DMS 273 treated with DMSO at 0.1 percent for 48 hours (cell line): ENCODE measurements at places on chromosomes 7 and 10.
A peak's percentile ranks its signal among the peaks of the same experiment; 100 is the strongest.

DNA sequence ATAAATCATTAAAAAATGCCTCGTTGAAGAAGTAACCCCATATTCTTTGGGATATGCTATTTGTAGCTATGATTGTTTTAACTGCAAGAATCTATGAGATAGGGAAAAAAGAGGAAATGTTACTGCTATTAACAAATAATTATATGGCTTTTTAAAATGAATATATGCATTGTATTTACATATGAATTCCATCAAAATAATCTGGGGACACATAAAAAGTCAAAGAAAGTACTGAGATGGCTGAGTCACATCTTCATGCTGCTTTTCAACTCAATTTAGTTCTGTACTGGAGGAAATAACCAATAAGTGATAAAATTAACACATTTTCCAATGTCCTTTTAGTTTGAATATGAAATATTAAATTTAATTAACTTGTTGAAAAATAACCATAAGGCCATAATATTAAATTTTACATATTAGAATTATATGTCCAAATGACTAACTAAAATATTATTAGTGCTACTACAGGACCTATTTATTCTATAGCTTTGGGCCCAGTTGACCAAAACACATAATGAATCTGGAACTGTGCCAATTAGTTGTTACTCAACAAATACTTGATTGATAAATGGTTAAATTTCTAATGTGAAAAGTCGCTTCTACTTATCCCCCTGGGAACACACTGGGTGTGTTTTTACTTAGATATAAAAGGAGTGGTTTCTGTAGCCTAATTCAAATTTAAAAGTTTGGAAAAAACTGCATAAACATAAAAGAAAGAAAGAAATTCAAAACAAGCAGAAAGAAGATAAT is 214.6 kb upstream of the PFKP start:
- DNase-seq, result no peak

DNA sequence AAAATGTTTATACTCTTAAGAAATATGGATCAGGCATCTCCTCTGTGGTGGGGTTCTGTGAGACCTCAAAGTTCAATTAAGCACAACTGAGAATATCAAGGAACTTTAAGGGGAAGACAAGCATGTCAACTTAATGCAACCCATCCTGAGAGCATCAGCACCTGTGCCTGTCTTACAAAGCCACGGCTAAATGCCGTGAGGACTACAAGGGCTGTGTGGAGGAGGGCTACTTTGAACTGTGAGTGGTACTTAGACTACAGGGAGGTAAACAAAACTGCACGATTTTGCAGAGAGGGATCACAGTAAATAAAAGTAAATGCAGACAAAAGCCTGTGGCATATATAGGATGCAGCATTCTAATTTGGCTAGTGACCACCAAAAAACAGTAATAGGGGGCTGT is 139.1 kb downstream of the ATE1 start:
- no peak for DNase-seq

GRCh38 chr10:17734432-17735080 is 17.4 kb upstream of the TMEM236 start:
- DNase-seq, result no peak

- DNase-seq, result no peak
Observed at GRCh38 chr10:93815304-93816096, 57.8 kb downstream of the LGI1 start.

DNA sequence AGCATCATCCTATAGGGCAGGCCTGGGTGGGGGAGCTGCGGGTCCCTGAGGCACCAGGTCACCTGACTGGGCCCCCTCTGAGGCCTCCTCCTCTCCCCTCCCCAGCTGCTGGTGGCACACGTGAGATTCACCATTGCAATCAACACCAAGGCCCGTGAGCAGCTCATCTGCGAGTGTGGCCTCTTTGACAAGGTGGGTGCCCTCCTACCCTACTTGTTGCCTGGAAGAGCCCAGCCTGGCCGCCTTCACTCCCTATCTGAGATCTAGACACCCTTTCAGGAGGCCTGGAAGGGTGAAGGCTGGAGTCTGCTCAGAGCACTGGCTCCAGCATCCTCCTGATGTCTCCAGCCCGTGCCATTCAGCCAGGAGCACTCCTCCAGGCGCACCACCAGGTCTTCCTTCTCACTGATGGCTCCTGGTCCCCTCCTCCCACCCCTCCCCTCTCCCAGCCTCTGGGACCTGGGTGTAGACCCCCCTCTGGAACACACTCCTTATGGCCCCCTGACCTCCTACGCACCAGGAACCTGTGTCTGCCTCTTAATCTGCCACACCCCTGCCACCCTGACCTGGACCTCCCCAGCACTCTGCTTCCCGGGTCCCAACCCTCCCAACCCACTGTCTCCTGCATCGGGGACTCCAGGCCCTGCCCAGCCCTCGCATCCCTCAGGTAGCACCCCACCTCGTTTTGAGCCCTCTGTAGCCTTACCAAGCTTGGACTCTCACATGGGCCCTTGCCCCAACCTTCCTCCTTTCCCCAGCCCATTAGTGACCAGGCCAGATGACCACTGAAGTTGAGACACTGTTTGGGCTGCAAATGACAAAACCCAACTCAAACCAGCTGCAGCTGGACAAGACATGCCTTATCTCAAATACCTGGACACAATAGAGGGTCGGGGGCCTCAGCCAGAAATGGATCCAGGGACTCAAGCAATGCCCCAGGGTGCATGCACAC is 67.5 kb downstream of the ALOX5 start:
- DNase-seq, result no peak

DNA sequence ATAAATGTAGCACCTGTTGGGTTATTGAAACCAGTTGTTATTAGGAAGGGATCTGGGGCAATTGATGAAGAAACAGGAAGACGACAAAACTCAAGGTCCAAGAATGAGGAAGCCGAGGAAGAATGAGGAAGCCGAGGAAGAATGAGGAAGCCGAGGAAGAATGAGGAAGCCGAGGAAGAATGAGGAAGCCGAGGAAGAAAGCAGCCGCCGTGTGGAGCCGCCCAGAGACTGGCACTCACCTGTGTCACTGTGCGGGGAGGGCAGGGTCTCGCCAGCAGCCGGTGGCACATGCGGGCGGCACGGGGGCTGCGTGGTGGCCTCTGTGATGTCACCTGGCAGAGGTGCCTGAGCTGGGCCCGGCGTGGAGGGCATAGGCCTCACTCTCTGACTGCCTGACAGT is 71.1 kb upstream of the CFAP46 start:
- DNase-seq, result no peak

GRCh38 chr7:1065585-1066241 is 21.4 kb downstream of the GPR146 start:
- DNase-seq, result peak; percentile 57

GRCh38 chr7:117138981-117139380 is 183.9 kb downstream of the WNT2 start:
- DNase-seq, result no peak

GRCh38 chr7:25260862-25261494 is 32.7 kb upstream of the NPVF start:
- no peak for DNase-seq

GRCh38 chr10:67221939-67222494 is 296.2 kb downstream of the LRRTM3 start:
- DNase-seq, result no peak

- DNase-seq, result peak; percentile 3
Observed at GRCh38 chr10:74518061-74518460, 308.3 kb upstream of the KAT6B start.

GRCh38 chr10:31937371-31937770 is 8.7 kb upstream of the ARHGAP12 start:
- no peak for DNase-seq

DNA sequence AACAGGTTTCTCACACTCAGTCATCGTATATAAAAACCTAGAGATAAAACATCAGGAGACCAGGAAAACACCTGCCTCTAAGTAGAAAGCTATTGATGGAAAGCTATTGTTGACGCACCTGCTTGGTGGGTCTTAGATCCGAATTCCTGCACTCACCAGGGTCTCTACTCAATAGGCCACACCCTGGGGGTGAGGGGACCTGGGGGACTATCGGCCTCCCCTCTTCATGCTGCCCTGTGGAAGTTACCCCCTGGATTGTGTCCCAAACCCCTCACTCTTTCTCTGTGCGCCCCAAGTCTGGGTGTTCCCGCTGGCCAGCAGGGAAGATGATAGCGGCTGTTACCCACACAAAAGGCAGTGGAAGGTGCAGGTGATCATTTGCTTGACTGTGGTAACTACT is 313.0 kb downstream of the WDR37 start:
- DNase-seq, result no peak

GRCh38 chr7:47370461-47371042 is 211.4 kb downstream of the TNS3 start:
- no peak for DNase-seq

DNA sequence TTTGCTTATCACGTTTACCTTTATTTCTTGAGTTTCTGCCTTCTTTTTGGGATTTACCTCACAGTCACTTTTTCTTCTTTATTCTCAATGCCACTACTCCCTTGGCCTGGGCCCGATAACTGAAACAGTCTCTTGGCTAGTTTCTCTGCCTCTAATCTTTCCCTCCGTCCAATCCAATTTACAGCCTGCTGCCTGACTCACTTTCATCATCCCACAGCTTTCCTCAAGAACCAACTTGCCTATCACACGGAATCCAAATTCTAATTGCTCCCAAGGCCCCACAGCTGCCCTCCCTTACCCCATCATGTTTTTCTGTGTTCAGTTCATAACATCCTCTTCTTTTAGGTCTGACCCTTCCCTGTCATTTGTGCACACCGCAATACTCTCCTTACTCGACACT is 121.4 kb downstream of the HIPK2 start:
- no peak for DNase-seq

- no peak for DNase-seq
Observed at GRCh38 chr10:59950105-59950504, 43.7 kb upstream of the CCDC6 start.

DNA sequence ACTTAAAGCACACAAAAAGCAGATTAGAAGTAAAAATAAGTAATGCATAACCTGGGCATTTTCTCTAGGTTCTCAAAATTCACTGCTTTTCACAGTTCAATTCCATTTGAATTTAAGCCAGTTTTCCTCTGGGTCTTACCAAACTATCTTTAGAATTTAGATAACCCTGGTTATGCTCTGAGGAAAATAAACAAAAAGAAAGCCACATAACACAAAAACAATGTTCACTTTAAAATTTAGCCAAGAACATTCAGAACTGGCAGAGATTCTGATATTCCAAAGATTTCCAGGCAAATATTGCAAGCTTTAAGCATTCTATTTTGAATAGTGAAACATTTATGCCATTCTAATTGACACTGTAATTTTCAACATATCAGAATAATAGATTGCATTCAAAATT is 50.7 kb upstream of the PRKG1 start:
- no peak for DNase-seq

DNA sequence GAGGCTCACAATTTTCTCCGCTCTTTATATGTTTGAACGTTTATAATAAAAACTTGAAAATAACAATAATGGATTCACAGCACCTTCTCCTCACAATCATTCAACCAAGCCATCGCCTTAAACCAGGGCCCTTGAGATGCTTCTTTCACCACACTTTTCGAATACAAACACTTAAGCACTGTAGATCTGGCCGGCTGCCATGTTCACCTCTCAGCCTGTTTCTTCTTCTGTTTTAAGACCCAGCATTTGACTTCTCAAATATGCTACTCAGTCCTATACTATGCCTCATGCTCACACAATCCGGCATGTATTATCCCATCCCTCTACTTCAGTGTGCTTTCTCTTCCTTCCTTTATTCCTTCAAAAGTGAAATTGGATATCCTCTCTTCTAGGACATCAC is 280.6 kb downstream of the TFEC start:
- no peak for DNase-seq

GRCh38 chr7:75688200-75689136 is 50.3 kb downstream of the HIP1 start:
- no peak for DNase-seq

GRCh38 chr7:32587411-32587948 is 92.2 kb downstream of the AVL9 start:
- DNase-seq, result no peak

- no peak for DNase-seq
Observed at GRCh38 chr7:44094365-44094764, 9.8 kb upstream of the AEBP1 start.

GRCh38 chr10:27297844-27298521 is 57.4 kb upstream of the ACBD5 start:
- DNase-seq, result no peak

DNA sequence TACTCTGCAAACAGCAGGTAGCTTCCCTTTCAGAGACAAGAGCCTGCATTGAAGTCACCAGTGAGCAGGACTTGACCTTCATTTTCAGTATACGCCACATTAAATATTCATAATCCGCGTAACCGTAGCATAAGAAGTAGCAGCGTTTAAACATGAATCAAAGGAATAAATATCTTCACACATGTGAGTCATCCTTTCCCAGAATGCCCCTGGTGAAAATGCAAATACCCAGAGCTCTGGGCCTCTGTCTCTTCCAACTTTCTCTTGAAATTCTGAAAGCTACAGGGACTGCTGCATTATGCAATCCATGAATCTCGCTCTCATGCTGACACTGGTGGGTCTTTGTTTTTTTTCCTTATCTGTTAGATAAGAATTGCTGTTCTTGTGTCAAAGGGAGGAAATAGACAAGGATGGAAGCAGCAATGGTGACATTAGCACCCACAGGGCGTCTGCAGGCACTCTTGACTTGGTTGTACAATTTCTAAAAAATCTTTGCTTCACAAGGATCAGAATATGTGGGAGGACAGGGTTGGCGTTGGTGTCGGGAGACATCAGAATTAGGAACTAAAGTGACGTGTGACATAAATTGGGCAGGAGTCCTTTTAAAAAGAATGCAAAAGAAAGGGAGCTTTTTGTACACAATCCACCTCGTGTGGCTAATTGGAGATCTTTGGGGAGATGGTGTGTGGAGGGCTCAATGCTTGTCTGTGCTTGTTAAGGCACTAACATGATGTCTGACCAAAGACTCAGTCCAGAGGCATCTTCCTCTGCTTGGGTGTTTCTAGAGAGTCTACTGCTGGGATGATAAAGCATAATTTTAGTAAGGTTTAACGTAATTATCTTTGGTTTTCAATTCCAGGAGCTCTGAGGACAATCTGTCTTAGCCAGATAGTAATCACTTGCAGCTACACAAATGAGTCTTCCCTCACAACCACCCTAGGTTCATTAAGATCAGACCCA is 390.3 kb downstream of the KCNMA1 start:
- DNase-seq, result no peak

DNA sequence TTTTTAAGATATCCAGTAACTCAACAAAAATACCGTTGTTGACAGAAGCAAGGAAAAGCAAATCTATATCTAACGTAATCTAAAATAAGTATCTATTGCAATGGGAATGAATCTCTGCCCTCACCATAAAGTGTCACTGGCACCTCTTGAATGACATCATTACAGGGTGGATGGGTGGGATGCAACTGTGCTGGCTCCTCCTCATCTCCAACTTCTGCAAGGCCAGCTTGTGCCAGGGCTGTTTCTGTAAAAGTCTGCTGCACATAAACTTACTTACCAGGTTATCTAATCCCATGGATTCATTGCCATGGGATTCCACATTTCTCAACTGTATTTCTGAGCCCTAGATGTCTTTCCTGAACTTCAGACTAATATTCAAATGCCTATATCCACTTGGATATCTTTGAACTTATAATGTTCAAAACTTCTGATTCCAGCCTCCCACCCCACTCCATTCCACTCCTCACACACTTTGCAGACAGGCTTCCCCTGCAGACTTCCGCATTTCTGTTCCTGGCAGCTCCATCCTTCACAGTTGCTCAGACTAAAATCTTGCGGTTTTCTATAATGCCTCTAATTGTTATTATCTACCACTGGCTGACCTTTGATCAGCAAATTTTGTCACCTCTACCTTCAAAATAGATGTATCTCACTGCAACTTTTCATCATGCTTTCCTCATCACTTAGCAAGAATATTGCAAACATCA is 10.7 kb downstream of the FGL2 start:
- no peak for DNase-seq
